Left colon (tissue), 2 donors: ENCODE measurements at places on chromosomes 3 and 15. TPM values are rescaled to one million over a fixed set of nuclear protein-coding genes. Genes with fewer than 3 reads are reported as not detected.

- no peak for DNase-seq
Observed at GRCh38 chr3:153311541-153311940, 149.5 kb downstream of the RAP2B start.

Gene SHISA5
- total RNA-seq = 103 TPM

DNA sequence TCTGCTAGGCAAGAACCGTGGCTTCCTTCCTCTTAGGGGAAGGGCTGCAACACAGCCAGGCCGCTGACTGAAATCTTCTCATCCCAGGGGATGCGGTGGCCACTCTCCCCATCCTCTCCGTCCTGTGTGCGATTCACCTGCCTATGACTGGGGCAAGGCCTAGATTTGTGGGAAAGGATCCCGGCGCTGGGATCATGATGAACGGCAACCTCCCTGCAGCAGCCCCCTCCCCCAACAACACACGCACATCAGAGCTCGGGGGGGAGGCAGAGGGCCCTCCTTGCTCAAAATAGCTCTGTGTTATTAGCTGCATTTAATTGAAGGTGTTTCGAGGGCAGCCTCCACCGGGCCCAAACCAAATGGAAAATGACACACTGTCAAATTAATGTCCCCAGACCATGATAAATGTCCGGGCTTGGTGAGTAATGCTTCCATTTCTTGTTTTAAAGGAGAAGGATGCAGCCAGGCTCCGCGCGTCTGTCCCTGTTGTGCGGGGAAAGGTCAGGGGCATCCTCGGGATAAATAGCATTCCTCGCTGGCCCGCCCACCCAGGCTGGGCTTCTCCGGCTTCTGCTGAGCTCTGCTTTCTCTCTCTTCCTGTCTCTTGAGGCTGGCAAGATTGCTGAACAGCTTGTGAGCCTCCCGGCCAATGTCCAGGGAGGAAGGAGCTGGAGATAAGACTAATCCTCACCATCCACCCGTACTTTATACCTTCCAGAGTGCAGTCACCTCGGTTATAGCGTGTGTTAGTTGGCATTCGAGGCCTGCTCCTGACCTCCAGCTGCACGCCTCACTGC lies 56.4 kb upstream of the TLE3 start:
- no peak for DNase-seq

Gene NR2E3
- 0.20 TPM for total RNA-seq

GRCh38 chr3:139448104-139448503 lies 28.2 kb downstream of the RBP2 start:
- no peak for DNase-seq

DNA sequence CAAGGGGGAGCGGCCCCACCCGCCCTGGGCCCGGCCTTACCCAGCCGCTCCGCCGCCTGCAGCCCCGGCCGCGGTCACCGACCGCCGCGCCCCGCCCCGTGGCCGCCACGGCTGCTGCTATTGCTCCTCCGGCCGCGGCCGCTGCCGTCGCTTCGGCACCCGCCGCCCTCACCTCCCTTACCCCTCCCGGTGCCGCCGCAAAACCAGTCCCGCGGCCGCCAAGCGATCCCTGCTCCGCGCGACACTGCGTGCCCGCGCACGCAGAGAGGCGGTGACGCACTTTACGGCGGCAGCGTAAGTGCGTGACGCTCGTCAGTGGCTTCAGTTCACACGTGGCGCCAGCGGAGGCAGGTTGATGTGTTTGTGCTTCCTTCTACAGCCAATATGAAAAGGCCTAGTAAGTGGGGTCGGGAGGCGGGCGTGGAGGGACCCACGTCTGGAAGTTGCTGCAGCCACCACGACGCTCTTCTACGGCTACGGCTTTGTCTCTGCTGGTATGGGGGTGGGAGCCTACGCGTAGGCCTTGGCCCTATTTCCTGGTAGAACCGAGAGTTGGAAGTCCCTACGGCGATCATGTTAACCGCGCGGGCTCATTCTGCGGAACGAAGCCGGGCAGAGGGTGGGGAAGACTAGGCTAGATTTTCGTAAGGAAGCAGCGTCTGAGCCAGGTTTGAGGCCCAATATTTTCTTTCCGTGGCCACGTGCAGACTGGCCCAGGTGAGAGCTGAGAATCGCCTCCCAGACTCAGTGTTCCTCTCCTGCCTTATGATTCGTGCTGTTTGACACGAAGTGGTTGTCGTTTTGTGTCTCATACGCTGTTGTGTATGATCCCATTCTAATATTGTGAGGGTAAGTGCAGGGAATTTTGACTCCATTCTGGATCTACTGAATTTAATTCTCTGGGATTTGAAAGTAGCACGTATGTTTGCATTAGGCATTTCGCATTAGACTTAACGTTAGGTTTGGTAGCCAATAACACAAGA lies at the start of the genes GNL3 and PBRM1:
TSS of gene GNL3 (plus strand) at position 324 of the 983 bp plus-strand sequence. CDS start at position 385, 61 bp downstream.
TSS of gene PBRM1 (minus strand) at position 205 of the 983 bp plus-strand sequence.
- peak; percentile 94 for DNase-seq

DNA sequence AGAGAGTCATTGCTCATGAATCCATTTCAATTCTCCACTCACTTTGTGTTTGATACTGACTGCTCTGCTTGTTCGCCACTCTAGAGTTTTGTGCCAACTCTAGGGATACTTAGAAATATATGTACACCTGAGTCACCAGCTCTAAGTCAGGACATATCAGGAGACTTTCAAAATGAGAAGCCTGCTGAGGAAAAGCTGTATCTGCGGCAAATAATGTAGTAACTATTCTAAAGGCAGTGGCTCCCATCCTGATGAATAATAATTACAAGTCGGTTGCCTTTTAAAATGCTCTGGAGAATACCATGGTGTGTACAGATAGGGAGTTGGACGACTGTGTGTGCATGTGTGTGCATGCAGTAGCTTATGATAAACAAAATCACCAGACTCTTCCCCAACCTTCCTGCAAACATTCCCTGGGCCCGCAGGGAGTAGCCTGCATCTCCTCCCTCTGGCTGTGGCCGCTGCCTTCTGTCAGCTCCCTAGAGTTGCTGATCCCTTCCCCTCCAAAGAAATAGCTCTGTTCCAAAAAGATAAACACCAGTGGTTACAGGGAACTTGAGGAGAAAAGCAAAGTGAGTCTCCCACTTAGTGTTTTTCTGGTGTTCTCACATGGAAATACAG lies 346.3 kb upstream of the UMPS start:
- DNase-seq = no peak

Gene NMB
- 2.8 TPM for total RNA-seq

- peak; percentile 92 for DNase-seq
Observed at GRCh38 chr15:83011271-83012075, at the start of gene C15orf40. TSS of gene C15orf40 (minus strand) at chr15:83011639. CDS start at chr15:83011607, 32 bp downstream.

- no peak for DNase-seq
Observed at GRCh38 chr3:160748787-160749186, 7.2 kb upstream of the PPM1L start.

- no peak for DNase-seq
Observed at GRCh38 chr3:69011096-69011730, 2.3 kb downstream of the EOGT start.

GRCh38 chr3:71785532-71786216 lies 726 bp upstream of the PROK2 start:
- DNase-seq = no peak

Gene TRIM71
- not detected for total RNA-seq

Gene GPR160
- 82.6 TPM for total RNA-seq

Gene PRR20G
- not detected for total RNA-seq

- no peak for DNase-seq
Observed at GRCh38 chr3:112555535-112556170, 6.1 kb downstream of the ATG3 start.

DNA sequence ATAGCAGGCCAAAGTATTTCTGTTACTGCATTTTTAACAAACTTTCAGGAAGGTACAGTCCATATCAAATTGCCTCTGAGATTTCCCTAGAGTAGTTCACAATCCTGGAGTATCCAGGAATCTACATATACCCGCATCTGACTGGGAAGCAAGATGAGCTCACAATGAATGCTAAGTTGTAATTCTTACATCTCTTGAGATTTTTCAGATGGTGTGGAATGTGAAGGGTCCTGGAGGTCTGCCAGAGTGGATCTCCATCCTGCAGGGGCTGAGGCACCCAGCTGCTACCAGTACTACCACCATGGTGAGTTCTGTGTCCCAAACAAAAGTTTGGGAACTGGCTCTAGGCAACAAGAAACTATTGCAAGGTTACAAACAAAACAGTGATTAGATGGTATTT lies 156.7 kb upstream of the CCDC54 start:
- DNase-seq = no peak

DNA sequence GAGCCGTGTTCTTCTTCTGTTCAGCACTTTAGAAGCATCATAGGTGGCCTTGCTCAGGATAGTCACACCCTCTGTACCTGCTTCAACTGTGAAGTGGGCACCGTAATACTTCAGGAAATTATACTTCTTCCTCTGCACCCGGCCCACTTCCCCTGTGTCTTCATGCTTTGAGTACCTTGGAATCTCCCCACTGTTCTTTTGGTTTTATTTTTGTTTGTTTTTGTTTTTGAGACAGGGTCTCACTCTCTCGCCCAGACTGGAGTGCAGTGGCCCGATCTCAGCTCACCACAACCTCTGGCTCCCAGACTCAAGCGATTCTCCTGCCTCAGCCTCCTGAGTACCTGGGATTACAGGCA lies 1.7 kb downstream of the P2RY14 start:
- no peak for DNase-seq

- DNase-seq = no peak
Observed at GRCh38 chr3:138467931-138468330, 33.5 kb downstream of the ESYT3 start.

- DNase-seq = peak; percentile 76
Observed at GRCh38 chr3:72458375-72458774, 389.9 kb downstream of the SHQ1 start.

- DNase-seq = no peak
Observed at GRCh38 chr3:112602217-112602838, 38.6 kb downstream of the CCDC80 start.

GRCh38 chr3:138114431-138114918 lies 933 bp downstream of the DZIP1L start:
- no peak for DNase-seq

Gene PLA1A
- total RNA-seq = 1.9 TPM

DNA sequence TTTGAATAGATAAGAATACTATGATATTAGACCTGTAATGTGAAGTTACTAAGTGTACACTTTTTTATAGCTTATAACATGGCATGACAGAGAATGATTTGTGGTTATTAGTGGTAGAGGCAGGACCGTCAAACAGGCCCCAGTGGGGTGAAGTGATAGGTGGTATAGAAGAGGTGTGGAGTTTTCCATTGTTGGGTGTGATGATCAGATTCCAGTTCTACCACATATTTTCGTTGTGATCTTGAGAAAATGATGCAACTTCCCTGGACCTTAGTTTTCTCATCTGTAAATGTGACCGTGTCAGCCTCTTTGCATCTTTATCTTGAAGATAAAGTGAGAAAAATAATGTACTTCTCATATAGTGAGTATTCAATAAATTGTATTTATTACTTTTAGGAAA lies 30.3 kb upstream of the UTS2B start:
- DNase-seq = no peak

GRCh38 chr15:86915811-86916331 lies 836.2 kb downstream of the AGBL1 start:
- DNase-seq = no peak

GRCh38 chr15:91521996-91522395 lies 331.5 kb upstream of the SLCO3A1 start:
- no peak for DNase-seq

Gene RSL24D1
- total RNA-seq = 36.0 TPM

GRCh38 chr3:177320765-177321247 lies 123.5 kb upstream of the TBL1XR1 start:
- no peak for DNase-seq

GRCh38 chr3:153426803-153427202 lies 264.8 kb downstream of the RAP2B start:
- DNase-seq = no peak

- DNase-seq = no peak
Observed at GRCh38 chr3:78569804-78570203, 1198.0 kb downstream of the ROBO1 start.

- no peak for DNase-seq
Observed at GRCh38 chr15:32120577-32121383, 90.5 kb downstream of the CHRNA7 start.

DNA sequence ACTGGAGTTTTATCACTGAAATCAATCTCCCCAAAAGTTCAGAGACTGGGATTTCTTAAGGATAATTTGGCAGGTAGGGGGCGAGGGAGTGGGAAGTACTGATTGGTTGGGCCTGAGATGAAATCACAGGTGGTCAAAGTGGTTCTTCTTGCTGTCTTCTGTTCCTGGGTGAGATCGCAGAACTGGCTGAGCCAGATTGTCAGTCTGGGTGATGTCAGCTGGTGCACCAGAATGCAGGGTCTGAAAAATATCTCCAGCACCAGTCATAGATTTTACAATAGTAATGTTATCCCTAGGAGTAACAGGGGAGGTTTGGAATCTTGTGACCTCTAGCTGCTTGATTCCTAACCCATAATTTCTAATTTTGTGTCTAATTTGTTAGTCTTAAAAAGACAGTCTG lies 86.7 kb upstream of the SLC25A36 start:
- DNase-seq = no peak

Gene GOLGA6A
- not detected for total RNA-seq

Gene MYLK
- 240 TPM for total RNA-seq

DNA sequence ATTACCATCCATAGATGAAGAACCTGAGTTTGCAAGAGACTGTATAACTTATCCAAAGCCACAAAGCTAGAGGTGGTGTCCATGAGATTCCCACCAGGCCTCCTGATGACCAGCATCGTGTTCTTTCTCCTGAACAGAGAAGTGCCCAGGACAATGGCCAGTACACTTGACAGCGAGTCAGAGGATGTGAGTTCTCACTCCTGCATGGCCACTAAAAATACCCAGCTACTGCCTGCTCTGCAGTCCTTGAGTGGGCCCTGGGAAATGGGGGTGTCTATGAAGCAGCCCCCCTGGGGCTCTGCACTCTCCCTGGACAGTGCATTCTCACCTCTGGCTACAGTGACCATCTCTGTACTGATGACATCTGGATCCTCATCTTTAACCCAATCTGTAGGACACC lies 201.2 kb downstream of the RPLP1 start:
- DNase-seq = no peak

DNA sequence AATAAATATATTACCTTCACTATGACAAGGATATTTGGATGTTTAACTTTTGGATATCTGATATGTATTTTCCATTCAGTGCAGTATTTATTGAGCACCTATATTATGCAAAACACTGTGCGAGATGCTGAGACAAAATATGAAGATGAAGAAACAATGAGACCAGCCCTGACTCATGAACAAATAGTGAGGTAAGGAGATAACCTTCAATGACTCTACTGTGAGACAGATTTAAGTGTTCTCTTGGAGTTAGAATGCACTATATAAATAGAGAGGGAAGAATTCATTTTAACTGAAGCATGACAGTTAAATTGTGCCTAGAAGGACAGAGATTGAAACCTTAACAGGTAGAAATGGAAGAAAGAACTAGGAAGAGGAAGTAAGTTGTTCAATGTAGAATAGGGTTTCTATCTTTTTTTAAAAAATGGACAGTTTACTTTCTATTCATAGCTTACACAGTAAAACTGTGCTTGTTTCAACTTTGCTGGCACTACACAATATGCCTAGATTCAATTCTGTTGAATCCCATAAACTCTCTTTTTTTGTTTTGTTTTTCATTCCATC lies 124.2 kb downstream of the ZBTB20 start:
- DNase-seq = no peak

GRCh38 chr3:70242297-70242882 lies 70.0 kb downstream of the MDFIC2 start:
- DNase-seq = no peak

DNA sequence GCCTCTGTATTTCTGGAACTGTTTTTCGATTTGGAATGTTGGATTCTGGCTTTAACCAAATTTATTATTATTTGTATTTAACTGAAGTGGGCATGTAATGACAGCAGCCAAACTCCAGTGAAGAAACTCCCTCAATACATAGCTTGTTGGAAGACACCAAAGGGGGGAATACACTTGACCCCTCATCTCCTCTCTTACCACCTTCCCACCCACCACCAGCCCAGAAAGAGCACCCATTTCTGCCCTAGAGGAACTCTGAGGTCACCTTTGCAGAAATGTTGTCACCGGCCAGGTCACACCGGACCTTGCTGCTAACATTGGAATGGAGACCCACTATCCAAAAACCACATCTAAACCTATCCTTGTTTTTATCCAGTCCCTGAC lies 58.6 kb upstream of the CA12 start:
- DNase-seq = no peak
